Fibroblast of upper back skin (primary cell): ENCODE measurements at places on chromosomes 16 and 17.

- DNase-seq, result no peak
Measured at GRCh38 chr16:87762620-87763019, 3.2 kb downstream of the KLHDC4 start.

- DNase-seq, result no peak
Measured at GRCh38 chr16:24820522-24820921, 25.2 kb upstream of the SLC5A11 start.

GRCh38 chr16:78333808-78334207 lies 234.4 kb downstream of the WWOX start:
- no peak for DNase-seq

GRCh38 chr17:38925263-38925995 lies at the start of gene LASP1NB:
TSS of gene LASP1NB (plus strand) at chr17:38925614.
- DNase-seq, result peak; percentile 66

DNA sequence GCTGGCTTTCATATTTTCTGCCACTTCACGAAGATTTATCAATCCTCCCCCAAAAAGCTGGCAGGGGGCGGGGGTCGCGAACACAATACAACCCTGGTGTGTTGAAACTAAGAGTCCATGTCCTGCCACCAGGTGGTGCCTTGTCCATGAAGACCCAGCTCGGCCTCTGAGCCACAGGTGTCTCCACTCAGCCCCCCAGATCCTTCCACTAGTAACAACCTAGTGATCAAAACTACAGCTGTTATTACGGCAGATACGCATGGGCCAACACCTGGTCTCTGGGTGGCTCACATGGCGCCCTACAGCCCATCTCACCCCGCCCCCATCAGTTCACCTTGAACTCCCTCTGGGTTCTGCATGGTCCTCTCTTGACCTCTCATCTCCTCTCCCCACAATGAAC lies 27.7 kb downstream of the USP7 start:
- no peak for DNase-seq

DNA sequence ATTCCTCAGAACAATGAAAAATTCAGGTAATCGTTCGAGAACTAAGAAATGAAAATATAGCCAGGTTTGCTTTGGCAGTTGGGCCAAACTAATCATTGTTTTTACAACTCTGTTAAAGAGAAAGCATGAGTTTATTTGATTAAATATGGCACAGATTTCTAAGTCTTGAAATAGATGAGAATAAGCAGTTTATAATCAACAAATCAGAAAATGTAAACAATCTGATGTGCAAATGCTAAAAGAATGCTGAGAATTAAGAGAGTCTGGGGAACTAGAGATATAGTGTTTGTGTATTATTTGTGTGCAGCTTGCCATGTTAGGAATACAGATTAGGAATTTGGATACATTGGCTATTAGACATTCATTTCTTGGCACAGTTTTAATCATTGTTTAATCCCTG lies 212.5 kb downstream of the TANC2 start:
- DNase-seq, result no peak
